ENCODE measurements at places on chromosomes 2 and 18.

- DNase-seq: peak; percentile 93
Measured at GRCh38 chr2:149068996-149069888, 30.7 kb downstream of the LYPD6B start.

- DNase-seq: no peak
Measured at GRCh38 chr18:44799382-44799906, 118.8 kb downstream of the SETBP1 start.

GRCh38 chr2:234823877-234824376 is 127.9 kb upstream of the SH3BP4 start:
- DNase-seq: peak; percentile 100

GRCh38 chr2:103804013-103804412 is 1042.2 kb downstream of the TMEM182 start:
- no peak for DNase-seq

DNA sequence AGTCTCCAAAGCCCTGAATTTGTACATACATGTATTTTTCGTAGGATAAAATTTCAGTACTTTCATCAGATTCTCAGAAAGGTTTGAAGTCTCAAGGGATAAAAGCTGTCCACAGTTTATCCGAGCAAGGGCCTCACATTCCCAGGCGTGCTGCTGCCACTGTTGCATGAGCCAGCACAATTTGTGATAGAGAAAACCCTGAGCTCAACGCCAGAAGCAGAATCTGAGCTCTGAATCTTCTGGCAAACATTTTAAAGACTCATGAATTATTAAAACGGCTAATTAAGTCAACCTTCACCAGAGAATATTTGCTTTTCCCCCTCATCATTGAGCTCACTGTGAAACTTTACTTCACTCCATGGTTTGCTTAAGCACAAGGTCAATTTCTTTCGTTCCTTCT is 38.5 kb upstream of the STPG4 start:
- no peak for DNase-seq

GRCh38 chr2:142974288-142975024 is 97.0 kb downstream of the KYNU start:
- peak; percentile 38 for DNase-seq

- DNase-seq: peak; percentile 55
Measured at GRCh38 chr2:174590928-174591648, 6.5 kb downstream of the WIPF1 start.

GRCh38 chr2:97747285-97747684 is 33.9 kb downstream of the ZAP70 start:
- DNase-seq: no peak

- DNase-seq: no peak
Measured at GRCh38 chr18:9928646-9929259, 14.9 kb downstream of the VAPA start.

DNA sequence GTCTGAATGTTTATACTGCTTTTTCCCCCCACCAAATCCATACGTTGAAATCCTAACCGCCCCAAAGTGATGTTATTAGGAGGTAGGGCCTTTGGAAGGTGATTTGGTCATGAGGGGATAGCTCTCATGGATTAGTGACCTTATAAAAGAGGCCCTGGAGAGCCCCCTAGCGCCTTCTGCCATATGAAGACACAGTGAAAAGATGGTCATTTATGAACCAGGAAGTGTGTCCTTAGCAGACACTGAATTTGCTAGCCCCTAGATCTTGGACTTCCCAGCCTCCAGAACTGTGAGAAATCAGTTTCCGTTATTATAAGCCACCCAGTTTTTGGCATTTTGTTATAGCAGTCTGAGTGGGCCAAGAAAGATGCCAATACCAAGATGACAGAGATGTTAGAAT is 7.2 kb upstream of the TSN start:
- peak; percentile 52 for DNase-seq

- no peak for DNase-seq
Measured at GRCh38 chr2:240347949-240348500, 87.4 kb upstream of the GPC1 start.

GRCh38 chr2:70696142-70696541 is 71.9 kb downstream of the ADD2 start:
- DNase-seq: no peak

DNA sequence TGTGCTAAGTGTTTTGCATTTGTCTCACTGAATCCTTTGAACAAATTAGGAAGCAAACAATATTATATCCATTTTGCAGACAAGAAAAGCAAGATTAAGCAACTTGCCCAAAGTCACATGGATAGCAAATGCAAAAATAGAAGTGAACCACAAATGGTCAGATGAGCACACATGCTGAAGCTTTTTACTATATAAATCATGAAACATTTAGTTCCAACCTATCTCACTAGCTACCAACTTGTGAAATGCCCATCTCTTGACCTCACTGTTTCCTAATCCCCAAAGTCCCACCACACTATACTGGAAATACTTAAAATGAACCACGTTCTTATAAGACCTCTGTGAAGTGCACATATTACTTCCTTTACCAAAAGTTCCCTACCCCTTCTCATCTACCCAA is 380.5 kb downstream of the ERBB4 start:
- DNase-seq: no peak

GRCh38 chr2:55107436-55107835 is 57.2 kb upstream of the RTN4 start:
- DNase-seq: peak; percentile 75

DNA sequence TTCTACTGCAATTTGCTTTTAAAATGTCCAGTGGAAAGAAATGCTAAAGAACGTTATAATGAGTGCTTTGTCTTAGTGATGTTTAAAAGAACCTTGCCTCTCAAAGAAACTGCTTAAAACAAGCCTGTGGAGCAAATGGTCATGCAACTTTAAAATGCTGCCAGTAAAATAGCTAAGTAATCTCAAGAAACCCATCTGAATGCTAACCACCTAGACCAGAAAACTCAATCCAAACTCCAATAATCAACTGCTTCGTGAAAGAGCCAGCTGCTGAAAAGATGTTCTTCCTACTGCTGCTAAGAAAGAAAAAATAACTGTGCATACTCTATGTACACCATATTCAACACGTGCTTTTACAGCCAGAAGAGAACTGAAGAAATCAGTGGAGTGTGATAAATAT is 145.6 kb downstream of the PDE1A start:
- no peak for DNase-seq

DNA sequence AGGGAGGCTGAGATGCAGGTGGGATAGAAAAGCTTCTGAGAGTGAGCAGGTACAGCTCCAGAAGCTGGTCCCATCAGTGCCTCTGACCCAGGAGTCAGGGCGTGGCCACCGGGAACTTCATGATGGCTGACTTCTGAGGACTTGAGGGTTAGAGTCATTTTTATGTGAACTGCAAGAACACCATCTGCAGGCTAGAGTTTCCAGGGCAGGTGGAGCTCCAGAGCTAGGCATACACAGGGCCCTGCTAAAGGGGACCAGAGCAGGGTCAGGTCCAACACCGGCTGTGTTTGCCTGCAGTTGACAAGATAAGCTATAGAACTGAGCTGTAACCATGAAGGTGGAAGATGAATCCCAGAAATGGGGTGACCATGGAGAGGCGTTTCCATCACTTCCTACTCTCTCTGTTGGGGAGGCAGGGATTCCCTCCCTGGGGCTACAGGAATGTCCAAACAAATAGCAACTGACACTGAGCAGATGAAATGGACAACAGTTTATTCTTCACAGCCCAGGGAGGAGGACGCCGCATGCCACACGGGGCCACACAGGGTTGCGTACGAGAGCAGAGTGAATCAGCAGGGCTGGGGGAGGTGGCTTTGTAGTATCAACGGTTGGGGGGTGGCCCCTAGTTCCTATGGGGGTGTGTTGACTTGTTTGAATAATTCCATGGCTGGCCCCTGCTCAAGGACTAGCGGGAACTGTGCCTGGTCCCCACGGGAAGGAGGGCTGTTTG is 77.6 kb upstream of the ZNF516 start:
- DNase-seq: no peak

- peak; percentile 95 for DNase-seq
Measured at GRCh38 chr2:40511661-40512213, 59.8 kb upstream of the SLC8A1 start.

DNA sequence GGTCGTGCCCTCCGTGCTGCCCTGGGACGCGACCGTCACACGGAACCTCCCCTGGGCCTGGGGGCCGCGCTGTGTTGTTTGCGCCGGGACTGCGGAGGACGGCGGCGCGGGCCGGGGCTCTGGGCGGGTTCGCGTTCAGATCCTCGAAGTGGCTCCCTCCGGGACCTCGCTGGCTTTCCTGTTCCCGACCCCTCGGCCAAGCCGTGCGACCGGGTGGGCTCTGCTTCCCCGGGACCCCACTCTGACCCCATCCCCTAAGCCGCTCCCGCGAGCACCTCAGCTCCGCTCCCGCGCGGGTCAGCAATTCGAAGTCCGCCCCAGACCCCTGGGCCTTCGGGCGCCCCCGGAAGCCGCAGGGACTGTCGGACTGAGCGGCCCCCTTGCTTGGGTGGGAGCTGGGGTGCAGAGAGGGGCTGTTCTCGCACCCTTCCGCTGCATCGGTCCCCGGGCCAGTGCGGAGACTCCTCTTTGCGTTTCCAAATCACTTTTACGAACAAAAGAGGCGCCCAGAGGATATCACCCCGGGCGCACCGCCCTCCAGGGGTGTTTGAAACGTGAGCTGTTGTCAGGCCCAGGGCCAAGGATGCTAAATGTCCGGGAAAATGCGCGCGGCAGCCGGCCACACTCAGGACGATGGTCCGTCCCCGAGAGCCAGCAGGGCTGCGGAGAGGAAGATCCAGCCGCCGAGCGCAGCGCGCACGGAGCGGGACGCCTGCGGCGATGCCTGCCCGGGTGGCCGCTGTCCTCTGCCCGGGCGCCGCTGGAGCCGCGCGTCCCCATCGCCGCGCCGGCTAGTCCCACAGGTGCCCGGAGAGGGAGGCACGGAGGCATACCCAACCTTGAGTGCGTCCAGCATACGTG is 73.5 kb downstream of the ZCCHC2 start:
- peak; percentile 12 for DNase-seq

GRCh38 chr2:11750422-11750821 is 4.0 kb downstream of the LPIN1 start:
- no peak for DNase-seq

- no peak for DNase-seq
Measured at GRCh38 chr18:48409591-48410094, 460 bp upstream of the ZBTB7C start.

DNA sequence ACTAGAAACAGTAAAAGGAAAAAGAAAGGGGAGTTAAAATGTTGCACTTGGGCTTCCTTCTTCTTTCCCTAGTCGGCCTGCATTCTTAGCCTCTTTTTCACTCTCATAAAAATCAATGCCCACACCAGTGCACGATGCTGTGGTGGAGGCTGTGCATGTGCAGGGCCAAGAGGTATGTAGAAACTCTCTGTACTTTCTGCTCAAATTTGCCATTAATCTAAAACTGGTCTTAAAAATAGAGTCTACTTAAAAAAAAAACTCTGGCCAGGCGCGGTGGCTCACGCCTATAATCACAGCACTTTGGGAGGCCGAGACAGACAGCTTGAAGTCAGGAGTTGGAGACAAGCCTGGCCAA is 11.1 kb downstream of the TRAPPC8 start:
- DNase-seq: no peak
